Activated CD4-positive, alpha-beta T cell treated with anti-CD3 and anti-CD28 coated beads, Interleukin-2, amount 50 U/mL, for 1 hour (primary cell): ENCODE measurements at places on chromosomes 5 and 9.

DNA sequence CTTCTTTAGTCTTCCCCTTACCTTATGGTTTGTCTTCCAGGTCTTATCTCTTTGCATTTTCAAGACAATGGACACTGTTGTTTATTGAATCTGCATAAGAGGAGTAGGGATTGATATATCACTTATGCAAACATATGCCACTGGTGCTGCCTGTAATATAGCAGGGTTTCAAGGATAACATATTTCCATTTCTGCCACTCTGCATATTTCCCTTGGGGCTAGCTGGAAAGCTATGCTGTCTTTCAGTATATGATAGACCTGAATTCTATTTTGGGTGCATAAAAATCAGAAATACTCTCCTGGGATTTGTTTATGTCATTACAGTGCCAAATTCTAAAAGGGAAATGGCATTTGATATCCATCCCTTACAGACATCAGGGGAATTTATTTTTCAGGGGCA is 400.2 kb downstream of the TLR4 start:
- no peak for DNase-seq

DNA sequence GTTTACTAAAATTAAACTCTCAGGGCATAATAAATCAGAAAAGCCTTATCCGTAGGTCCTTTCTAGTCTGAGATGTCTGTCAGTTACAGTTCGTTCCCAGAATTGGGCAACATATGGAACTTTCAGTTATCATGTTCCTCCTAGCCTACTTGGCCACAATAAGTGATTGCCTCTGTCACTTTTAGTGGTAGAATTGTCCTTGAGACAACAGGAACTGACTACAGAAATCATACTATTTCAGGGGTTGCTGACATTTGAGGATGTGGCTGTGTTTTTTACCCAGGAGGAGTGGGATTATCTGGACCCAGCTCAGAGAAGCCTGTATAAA is 956 bp downstream of the ZNF189 start:
- DNase-seq: no peak

DNA sequence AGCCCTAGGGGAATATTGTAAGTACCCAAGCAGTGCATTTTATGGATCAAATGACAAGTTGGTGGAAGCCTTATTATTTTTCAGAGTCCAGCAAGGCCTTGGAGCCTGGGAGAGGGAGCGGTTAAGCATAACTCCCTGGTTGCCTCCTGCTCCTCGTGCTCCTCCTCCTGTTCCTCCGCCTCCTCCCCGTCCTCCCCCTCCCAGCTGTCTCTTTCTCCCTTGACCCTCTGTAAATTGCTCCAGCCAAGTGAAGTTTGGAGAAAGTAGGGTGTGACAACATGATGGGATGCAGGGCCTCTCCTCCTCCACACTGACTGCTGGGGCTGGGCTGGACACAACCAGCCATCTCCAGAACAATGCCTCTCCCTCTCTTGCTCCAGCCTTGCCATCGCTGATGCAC is 586.9 kb downstream of the CCDC171 start:
- no peak for DNase-seq

- no peak for DNase-seq
These were observed 113.2 kb downstream of the TLE4 start for GRCh38 chr9:79684711-79685575.

DNA sequence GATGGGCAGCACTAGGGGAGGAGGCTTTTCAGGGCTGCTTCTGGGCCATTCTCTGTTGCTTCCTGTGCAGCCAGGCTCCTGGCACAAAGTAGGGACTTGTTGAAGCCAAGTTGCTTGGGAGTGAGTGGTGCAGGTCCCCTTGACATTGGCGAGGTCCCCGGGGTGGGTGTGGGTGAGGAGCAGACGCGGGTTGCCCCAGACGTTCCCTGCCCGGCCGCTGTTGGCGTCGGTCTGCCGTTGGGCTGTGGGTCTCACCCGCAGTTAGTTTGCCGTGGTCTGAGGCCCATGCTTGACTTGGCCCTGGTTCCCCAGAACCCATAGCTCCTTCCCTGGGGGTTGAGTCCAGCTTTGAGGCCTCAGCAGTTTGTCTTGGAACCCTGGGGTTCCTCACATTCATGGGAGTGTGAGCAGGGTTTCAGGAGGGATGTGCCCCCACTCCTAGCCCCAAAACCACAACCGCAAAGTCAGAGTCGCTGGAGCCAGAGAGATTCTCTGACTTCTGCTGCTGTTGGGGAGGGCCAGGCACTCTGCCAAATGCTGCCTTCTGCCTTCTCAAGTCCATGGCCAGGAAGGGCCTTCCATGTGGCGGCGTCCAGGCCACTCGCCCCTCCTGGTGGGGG is 77.5 kb downstream of the RXRA start:
- DNase-seq: peak; percentile 26

DNA sequence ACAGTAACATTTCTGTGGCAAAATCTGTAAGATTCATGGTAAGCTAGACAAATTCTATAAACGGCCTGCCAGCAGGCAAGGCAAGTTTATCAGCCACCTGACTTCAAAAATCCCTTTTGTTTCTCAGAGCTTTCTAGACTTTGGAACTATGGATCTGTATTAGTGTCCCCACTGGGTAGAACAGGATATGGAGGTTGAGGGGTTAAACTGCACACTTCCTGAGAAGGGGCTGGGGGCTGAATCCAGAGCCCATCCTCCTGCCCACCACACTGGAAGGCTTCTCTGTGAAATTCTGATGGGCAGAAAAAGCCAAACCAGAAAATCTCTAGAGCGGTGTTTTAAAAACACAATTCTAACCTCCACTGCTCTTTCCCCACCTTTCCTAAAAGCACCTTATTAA is 128.7 kb downstream of the ENTREP1 start:
- no peak for DNase-seq

DNA sequence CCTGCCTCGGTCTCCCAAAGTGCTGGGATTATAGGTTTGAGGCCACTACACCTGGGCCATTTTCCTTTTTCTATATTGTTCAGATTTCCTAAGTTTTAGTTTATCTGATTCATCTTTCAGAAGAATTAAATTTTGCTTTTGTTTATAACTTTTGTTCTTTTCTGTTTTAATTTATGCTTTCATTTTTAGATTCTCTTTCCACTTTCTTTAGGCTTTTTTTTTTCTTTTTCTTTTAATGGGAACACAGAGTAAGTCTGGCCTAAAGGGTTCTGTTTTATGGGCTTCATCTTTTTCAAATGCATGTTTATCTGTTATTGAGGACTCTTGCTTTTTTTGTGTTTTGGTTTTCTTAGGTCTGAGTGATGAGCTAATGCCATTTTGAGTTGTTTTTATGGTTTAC is 42.1 kb downstream of the SNX30 start:
- no peak for DNase-seq

- DNase-seq: no peak
These were observed 97.5 kb upstream of the SSBP2 start for GRCh38 chr5:81848362-81848880.

GRCh38 chr5:110913221-110913620 is 158.3 kb upstream of the TSLP start:
- no peak for DNase-seq

DNA sequence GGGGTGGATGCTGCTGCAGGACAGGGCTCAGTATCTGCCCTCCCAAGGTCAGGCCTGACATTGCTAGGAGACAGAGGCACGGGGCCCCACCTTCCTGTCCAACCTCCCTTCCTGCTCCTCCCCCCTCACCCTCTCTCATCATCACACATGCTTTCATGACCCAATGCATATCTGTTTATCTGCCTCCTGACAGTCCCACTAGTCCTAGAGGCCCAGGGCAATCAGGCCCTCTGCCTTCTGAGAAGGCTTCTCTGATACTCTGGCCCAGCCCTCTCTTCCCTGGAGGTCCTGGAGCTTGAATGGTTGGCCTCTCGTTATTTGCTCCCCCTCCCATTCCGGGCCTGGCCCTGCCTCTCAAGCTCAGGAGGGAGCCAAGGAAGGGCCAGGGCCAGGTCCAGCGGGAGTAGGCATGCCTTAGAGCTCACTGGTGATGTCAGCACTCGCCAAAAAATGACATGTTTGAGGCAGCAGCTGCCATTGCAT is 90.6 kb upstream of the SAP30L start:
- no peak for DNase-seq

- no peak for DNase-seq
These were observed 10.6 kb downstream of the MARCOL start for GRCh38 chr5:148248894-148249293.

DNA sequence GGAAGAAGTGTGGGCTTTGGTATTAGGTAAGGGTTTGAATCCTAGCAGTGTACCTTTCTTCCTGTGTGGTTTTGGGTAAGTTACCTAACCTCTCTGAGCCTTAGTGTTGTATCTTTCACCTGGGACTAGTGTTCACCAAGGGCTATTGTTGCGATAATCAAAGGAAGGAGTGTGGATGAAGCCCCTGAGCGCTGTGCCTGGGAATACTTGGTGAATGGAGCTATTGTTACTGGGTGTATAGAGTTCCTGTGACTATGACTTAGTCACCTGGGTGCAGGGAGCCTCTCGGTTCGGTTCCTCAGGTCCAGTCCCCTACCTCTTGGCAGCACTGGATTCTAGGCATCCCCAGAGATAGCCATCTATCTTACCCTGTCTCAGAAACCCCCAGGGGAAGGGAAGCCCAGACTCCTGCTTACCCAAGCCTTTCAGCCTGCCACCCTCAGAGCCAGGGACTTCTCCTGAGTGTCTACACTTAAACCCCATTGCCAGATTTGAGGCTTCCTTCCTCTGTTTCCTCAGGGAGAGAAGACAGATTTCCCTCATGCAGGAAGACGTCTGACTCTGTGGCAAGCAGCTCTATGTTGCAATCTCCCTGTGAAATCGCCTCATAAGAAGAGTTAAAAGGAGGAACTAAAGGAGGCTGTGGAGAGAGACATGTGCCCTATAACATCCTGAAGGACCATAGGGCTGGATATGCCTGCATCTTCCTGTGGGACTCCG is 181.0 kb upstream of the PITX1 start:
- DNase-seq: no peak
